Adipocyte (in vitro differentiated cells): ENCODE measurements at places on chromosomes 16 and 17.

GRCh38 chr16:87762620-87763019 lies 3.2 kb downstream of the KLHDC4 start:
- no peak for DNase-seq

DNA sequence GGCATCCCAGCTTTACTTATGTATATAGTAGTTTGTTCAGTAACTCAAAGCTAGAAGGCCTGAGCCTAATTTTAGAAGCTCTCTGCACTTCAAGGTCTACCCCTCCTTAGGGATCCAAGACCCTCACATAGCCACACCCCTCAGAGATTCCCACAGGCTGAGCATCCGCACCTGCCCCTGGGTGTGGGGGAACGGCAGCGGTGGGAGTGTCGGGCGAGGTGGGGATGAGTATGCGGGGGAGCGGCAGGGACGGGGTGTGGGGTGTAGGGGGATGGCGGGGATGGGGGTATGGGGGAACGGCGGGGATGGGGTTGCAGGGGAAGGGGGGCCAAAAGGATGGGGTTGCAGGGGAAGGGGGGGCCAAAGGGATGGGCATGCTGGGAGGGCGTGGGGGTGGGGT lies 24.9 kb upstream of the BEAN1 start:
- no peak for DNase-seq

- DNase-seq = peak; percentile 78
Measured at GRCh38 chr16:66740010-66740409, 11.4 kb downstream of the DYNC1LI2 start.

- peak; percentile 15 for DNase-seq
Measured at GRCh38 chr17:35841505-35841904, 27.2 kb downstream of the HEATR9 start.
